ENCODE measurements at places on chromosomes 1 and 21.

- no peak for DNase-seq
Measured at GRCh38 chr1:240649733-240650721, 38.1 kb upstream of the GREM2 start.

GRCh38 chr1:2283991-2284895 is 56.1 kb downstream of the SKI start:
- no peak for DNase-seq

DNA sequence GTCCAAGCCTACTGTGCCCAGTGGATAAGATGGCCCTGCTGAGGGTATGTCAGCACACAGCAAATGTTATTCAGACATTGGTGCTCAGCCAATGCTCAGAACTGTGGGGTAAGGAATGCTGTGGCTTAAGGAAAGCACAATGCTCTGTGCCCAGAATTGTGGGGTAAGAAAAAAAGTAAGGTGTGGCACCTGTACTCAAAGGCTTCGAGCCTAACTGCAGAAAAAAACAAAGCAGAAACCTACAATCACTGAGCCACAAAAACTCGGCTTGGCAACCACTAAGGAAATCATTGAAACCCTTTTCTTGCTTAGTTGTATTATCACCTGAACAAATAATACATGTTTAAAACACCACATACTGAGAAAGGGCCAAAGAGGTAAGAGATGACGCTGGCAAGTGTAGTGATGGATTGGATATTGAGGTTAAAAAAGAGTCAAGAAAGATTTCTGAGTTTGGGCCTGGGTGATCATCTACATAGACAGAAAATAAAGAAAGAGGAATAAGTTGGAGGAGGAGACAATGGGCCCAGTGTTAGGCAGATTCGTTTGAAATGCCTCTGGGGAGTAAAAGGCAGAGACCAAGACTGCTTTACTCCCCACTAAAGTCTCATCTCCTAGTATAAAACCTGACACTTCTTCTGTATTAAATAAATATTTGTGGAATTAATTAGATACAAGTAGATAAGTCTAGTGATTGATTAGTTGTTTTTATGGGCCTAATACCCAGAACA is 25.9 kb upstream of the ATP1A1 start:
- no peak for DNase-seq

- DNase-seq = no peak
Measured at GRCh38 chr1:212212343-212212742, 72.9 kb upstream of the PPP2R5A start.

All from stimulated activated CD4-positive, alpha-beta T cell treated with anti-CD3 and anti-CD28 coated beads, TNF-alpha, amount 100 ng/mL, for 24 hours (primary cell).